Uterus (tissue), 4 donors: ENCODE measurements at places on chromosomes 4 and X. TPM values are rescaled to one million over a fixed set of nuclear protein-coding genes. Genes with fewer than 3 reads are reported as not detected.

DAPP1 gene
- 1.8 TPM for total RNA-seq

RS1 gene
- not detected for total RNA-seq

NRK gene
- 1.5 TPM for total RNA-seq

GPC4 gene
- 9.3 TPM for total RNA-seq

ANOS1 gene
- 10.6 TPM for total RNA-seq

NDST3 gene
- total RNA-seq = not detected

DSPP gene
- not detected for total RNA-seq

DNA sequence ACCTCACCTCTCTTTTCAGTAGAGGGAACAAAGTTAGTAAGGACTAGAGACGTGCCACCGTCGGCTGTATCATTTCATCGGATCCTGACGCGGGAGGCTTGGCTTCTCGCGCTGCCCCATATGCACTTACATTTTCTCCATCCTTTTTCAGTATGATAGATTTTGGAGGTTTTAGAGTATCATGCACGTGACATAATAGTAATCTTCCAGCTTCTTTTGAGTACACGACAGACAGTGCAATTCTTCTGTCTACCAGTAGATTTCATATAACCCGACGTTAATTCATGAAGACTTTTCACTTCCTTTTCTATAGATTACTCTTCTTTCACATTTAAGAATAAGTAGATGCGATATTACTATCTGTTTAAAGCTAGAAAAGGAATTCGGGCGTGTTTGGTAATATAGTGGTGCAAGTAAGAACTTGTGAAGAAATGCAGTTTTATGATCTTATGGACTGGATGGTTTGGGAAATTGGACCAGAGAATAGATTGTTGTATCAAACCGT, 1.0 kb downstream of the CDS1 start:
- no peak for DNase-seq

DNA sequence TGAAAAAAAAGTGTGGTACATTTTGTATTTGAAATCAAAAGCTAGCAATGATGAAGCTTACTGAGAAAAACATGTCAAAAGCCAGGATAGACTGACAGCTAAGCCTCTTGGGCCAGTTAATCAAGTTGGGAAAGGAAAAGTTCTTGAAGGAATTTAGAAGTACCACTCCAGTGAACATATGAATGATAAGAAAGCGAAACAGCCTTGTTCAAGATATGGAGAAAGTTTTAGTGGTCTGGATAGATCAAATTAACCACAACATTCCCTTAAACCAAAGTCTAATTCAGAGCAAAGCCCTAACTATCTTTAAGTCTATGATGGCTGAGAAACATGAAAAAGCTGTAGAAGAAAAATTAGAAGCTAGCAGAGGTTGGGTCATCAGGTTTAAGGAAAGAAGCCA, 268.3 kb downstream of the PDHA2 start:
- DNase-seq = no peak

- no peak for DNase-seq
Observed at GRCh38 chrX:10631416-10632145, 11.2 kb upstream of the MID1 start.

- no peak for DNase-seq
Observed at GRCh38 chr4:47209833-47210232, 178.5 kb downstream of the GABRB1 start.

DNA sequence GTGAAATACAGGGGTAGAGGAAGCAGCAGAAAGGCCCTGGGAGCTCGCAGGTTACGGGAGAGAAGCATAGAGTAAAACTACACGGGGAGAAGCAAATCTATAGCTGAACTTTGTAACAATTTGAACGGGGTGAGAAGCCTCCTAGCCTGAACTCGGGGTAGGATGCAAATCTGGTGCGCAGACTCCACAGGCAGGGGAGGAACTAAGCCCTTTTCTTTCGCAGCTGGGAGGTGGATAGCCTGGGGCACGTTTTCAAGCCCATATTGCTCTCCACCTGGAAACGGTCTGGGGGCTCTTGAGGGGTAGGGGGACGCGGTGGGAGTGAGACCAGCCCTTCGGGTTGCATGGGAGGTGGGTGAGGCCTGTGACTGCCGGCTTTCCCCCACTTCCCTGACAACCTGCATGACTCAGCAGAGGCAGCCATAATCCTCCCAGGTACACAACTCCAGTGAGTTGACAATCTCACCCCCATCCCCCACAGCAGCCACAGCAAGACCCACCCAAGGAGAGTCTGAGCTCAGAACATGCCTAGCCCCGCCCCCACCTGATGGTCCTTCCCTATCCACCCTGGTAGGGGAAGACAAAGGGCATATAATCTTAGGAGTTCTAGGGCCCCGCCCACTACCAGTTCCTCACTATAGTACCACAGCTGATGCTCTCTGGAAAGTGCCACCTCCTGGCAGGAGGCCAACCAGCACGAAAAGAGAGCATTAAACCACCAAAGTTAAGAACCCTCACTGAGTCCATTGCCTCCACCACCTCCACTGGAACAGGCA, 29.9 kb downstream of the SOWAHB start:
- DNase-seq = no peak

GRCh38 chr4:99404595-99405287, 30.4 kb downstream of the ADH7 start:
- DNase-seq = no peak

DNA sequence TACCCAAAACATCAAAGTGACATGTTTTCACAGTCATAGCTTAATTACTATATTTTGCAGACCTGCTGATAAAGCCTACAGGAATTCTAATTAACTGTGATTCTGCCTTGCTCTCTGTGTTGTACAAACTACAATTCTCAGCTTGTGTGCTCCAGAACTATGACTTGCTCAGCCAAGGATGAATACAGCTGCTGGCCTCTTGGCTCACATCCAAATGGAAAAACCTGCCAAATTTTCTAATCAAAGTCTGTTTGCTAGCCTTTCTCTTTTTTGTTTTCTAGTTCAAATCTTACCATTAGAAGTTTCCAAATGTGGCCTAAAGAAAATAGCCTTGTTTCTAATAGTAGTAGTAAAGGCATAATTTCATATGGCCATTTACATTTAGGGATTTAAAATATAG, 1176.8 kb downstream of the FAM133A start:
- DNase-seq = no peak

DNA sequence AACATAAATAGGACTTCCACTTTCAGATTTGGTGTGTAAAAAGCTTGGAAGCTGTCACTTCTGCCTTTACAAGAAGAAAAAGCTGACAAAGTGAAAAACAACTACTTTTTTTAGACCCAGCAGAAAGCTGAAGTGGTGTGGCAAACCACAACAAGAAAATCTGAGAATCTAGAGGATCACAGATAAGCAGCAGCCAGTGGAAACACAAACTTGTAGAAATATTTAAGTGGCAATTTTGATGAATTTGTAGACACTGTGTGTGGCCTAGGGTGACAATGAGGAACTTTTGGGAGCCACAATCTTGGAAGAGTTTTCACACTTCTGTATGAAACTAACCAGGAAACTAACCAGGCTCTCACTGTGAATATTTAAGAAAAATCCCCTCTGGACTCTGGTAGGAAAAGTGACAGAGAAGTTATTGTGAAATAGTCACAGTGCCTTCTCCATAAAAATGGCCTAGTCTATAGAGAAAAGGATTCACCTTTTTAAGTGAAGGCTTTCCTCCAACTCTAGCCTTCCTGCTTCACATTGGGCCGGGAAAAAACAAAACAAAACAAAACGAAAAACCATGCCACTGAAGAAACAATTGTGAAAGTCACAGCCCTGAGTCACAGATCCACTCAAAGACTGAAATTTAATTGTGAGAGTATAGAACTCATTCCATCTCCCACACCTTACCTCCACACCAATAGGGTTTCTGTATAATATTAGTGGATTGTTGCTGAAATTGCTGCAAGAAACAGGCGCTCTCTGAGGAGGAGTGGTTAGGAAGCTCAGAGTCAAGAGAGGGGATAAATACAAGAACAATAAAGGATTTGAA, 26.7 kb upstream of the GUCY1A1 start:
- DNase-seq = no peak

GRCh38 chr4:102503831-102504786, 3.0 kb downstream of the NFKB1 start:
- DNase-seq = no peak

GRCh38 chr4:56701161-56701480, 20.0 kb upstream of the HOPX start:
- DNase-seq = no peak

DNA sequence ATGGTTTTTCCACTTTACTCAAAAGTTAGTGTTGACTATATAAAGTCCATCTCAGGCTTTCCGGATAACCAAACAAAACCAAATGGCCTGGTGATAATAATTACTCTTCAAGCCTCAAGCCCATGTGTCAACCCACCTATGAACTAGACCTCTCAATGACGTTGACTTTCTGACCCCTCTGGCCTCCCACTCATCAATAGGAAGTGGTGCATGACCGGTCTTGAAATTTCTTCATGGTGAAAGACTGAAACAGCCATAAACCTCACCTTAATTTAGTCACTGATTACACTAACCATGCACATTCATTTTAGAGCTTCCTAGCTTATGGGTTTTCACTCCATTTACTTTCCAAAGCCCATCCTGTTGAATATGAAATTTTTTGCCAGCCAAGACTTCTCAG, 276.0 kb downstream of the KLHL13 start:
- DNase-seq = no peak

DNA sequence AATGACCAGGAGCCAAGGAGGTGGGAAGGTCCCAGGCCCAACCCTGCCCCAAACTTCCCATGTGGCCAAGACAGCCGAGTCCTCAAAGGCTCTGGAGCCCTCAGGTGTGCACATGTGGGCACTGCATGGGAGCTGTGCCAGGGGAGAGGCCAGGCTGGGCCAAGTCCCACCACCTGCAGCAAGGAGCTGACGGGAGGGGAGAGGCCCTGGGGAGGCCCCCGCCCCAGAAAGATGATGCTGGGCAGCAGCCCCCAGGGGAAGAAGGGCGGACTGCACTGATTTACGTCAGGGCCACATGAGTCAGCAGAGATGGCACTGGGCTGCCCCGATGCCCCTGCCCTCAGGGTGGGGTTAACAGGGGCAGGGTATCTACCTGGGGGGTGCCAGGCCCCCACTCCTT, 1.4 kb downstream of the L1CAM start:
- DNase-seq = no peak

DNA sequence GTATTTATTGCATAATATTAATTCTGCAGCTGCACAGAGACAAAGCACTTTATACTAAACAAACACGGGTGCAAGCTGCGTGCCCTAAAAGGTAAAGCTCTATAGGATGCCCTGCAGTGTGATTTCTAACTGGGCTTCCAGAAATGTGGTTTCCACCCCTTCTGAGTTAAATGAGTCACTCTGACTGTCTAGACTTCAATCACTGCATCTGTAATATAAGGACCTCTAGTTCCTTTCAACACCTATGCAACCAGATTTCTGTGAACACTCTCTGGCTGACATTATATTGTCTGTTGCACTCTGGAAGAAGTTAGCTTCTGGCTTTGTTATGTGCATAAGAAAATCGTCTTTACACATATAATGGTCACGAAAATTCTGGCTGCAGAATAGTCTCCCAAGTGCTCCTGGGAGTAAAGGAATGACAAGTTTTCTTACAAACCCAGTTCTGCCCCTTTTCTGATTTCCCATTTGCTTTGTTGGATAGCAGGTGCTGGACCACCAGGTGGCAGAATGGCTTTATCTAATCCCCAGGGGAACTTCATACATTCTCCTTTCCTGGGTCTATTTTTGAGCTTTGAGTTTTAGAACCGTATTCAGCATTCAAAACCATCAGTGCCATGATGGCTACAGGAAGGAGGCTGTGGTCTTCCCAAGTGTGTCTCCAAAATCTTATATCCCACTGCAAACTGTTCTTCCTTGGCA, 842.2 kb downstream of the STIM2 start:
- no peak for DNase-seq

DNA sequence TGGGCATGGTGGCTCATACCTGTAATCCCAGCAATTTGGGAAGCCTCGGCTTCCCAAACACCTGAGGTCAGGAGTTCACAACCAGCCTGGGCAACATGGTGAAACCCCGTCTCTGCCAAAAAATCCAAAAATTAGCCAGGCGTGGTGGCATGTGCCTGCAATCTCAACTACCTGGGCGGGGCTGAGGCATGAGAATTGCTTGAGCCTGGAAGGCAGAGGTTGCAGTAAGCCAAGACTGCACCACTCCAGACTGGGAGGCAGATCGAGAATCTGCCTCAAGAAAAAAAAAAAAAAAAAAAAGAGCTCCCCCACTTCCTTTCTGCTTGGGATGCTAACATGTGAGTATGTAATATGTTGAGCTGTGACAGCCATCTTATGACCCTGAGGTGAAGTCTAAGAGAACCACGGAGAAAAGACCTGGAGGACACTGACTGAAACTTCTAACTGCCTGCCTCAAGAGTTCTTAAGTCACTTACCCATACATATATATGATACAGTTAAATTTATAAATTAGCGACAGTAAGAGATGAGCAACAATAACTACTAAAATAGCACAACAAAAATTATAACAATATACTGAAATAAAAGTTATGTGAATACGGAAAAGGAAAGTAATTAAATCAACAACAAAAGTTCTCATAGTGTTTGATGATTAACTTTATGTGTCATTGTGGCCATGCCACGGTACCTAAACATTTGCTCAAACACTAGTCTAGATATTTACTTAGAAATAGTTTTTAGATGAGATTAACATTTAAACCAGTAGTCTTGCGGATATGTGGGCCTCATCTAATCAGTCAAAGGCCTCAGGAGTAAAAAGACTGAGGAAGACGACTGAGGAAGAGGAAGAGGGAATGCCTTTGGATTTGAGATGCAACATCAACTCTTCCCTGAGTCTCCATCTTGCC, 178.3 kb downstream of the OPHN1 start:
- no peak for DNase-seq

DNA sequence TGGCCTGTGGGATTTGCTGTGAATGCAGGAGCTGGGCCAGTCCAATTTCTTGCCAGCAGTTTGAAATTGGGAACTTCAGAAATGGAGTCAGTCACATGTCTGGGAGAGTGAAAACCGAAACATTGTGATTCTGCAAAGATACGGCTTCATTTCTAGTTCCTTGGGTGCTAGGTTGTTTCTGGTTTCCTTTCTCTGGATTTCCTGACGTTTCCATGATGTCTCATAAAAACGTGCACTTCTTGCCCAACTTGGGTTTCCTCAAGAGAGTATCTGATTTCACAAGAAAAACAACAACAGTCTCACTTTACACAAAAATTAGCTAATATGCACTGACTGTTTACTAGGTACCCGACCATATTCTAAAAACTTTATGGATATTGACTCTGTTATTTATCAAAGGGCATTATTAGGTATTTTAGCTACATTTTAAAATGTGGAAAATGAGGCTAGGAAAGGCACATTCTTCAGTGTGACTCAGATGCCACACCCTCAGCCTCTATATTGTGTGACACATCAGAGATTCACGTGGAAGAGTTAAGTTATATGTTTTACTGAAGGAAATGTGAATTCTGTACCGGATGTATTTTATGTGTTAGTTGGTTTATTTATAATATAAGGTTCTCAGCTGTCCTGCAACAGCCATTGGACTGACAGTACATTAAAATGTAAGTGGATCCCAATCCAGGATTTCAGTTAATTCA, 225.0 kb upstream of the PUDP start:
- no peak for DNase-seq

DNA sequence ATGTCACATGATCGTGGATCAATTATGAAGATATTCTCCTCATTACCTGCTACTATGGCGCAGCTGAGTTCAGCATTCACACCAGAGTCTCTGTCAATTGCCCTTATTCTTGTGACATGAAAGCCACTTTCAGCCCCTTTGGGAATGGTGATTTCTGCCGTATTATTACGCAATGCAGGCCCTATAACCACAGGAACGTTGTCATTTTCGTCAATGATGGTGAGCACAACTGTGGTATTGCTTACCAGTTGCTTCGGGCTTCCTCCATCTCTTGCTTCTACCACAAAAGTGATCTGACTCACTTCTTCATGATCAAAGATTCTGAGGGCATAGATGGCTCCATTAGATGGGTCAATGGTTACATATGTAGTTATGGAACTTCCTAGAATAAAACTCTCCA, 2.1 kb downstream of the PCDH18 start:
- no peak for DNase-seq

GRCh38 chrX:45126158-45126557, 74.5 kb downstream of the DIPK2B start:
- no peak for DNase-seq
